Peyer's patch (tissue), 4 donors: ENCODE measurements at places on chromosomes 5 and 9. TPM values are rescaled to one million over a fixed set of nuclear protein-coding genes. Genes with fewer than 3 reads are reported as not detected.

DNA sequence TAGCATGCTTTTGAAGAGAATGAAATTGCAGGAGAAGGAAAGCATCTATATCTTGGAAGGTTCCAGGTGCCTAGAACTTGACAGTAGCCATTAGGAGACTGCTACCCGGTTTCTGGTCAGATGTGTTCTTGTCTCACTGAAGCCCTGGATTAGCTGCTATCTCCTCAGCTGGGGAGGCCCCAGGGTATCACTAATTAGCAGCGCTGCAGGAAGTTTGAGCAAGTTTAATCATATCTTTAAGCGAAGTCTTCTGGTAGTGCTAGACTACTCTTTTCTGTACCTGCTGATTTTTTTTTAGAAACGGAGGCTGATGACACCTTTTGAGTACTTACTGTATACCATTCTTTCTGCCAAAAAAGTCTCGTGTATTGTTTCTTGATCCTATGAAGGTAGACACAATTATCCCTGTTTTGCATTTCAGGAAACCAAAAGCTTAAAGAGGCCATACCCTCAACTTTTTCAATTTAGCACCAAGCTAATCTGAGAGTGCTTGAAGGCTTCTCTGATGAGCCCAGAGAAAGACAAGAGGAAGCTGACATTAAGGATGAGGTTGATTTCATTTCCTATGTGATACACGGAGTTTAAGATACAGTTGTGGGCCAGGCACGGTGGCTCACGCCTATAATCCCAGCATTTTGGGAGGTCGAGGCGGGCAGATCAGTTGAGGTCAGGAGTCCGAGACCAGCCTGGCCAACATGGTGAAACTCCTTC lies 201.3 kb downstream of the ARHGAP26 start:
- DNase-seq: no peak

- DNase-seq: no peak
Measured at GRCh38 chr9:126790561-126790960, 14.3 kb upstream of the ZBTB43 start.

GRCh38 chr5:43555895-43556606 lies 826 bp downstream of the PAIP1 start:
- DNase-seq: peak; percentile 75

GRCh38 chr5:137191179-137191578 lies 307.9 kb downstream of the SPOCK1 start:
- no peak for DNase-seq

- no peak for DNase-seq
Measured at GRCh38 chr5:149517461-149518122, 33.6 kb downstream of the CSNK1A1 start.

DNA sequence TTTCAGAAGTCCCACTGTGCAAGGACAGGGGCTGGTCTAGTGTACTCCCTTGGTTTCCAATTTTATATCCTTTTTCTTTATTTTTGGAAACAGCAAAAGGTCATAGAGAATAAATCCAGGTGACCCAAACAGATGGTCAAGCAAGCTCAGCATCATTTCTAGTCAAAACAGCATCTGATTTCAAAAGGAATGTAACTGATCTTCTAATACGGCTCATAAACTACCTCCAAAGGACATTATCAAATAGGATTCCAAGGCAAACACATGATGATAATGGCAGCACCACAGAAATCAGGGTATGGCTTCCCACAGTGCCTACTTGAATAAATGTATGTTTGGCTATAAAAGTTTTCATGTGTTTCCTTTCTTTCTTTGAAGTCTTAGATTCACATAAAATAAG lies 57.1 kb downstream of the SUSD1 start:
- no peak for DNase-seq

The ITGA1 gene
- 21.2 TPM for total RNA-seq

The CMBL gene
- total RNA-seq: 109 TPM

The BTNL9 gene
- total RNA-seq: 5.3 TPM
